Stimulated activated CD4-positive, alpha-beta T cell treated with anti-CD3 and anti-CD28 coated beads, Interleukin-1b, Interleukin-23, amount 100 ng/mL, for 1 hour (primary cell): ENCODE measurements at places on chromosomes 3 and 15.

DNA sequence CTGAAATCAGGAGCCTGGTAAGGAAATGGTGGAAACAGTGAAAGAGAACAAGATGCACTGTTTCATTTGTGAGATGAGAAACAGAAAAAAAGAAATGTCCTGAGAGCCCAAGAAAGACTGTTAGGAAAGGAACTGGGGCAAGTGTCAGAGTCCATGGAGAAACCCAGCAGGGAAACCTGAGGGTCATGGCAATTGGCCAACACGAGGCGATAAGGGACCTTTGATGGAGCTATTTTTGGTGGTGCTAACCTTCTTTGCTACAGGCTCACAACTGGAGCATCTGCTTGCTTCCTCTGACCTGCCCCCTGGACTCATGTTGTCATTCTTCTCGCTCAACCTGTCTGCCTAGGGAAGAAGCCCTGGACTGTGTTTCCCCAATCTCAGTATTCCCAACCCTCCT is 4.2 kb upstream of the TMEM41A start:
- DNase-seq: no peak

GRCh38 chr3:42638339-42638842 is 15.1 kb upstream of the ZBTB47 start:
- no peak for DNase-seq

- no peak for DNase-seq
Measured at GRCh38 chr3:169846458-169847193, 23.1 kb downstream of the LRRC31 start.

DNA sequence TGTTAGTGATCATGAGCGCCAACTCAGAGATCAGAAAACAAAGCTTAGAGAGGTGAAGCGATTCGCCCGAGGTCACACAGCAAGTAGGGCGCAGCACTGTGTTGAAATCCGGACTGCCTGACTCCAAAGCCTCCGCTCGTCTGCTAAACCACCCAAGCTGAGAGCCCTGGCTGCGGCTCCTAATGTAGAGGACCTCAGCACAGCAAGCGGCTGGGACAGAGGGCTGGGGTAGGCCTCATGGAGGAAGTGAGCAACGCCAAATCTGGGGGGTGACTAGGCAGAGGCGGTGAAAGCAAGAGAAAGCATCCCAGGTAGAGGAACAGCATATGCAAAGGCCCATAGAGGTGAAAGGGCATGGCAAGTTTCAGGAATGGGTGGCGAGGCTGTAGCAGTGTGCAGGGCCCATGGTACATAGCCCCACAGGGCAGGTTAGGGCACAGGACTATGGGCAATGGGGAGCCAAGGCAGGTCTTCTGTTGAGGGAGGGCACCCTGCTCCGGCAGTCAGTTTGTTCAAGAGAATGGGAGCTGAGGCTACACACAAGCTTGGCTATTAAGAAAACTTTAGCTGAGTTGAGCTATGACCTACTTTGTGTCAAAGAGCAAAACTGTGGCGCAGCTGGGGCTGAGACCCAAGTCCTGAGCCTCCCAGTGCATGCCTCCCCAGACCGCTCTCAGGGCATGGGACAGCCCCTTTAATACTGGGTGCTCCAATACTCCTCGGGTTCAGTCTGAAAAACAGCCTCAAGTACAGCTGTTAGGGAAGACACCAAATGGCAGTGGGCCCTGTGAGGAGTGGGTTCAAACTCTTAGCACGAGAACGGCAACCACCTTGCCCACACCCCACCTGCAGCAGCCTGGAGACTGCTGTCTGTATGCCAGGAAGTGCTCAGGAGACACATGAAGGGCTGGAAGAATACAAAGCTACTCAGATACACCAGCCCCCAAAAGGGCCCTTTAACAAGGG is 988 bp upstream of the CFAP92 start:
- no peak for DNase-seq

- DNase-seq: no peak
Measured at GRCh38 chr15:60259469-60259868, 138.3 kb downstream of the ANXA2 start.

- DNase-seq: no peak
Measured at GRCh38 chr3:167669699-167670098, 16.0 kb upstream of the WDR49 start.

- DNase-seq: no peak
Measured at GRCh38 chr3:148084931-148085330, 612.8 kb upstream of the AGTR1 start.

GRCh38 chr3:127750226-127751031 is 71.9 kb downstream of the MGLL start:
- DNase-seq: no peak

DNA sequence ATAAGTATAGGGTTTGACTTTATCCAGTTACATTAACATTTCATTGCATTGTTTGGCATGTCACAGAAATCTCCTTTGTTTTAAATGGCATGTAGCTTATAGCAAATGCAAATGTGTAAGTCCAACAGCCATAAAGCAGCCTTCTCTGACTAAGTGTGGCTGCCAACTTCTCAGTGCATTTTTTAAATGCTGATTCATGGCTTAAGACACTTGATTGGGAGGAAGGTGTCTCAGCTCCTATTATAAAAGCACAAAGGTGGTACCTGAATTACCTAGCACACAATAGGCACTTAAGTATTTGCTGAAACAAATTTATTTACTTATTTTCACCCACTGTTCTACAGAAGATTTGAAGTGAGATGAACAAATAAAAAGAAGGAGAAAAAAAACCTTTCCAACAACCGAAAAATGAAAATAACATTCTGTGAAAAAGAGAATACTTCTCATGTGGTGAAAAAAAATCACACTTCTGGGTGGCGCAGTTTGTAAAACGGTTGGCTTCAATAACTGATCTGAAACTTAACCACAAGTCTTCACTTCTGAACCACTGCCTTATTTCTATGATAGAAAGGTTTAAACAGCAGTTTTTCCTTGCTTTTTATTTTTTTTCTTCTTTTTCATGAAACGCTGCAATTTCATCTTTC is 105.5 kb upstream of the ICE2 start:
- DNase-seq: no peak

DNA sequence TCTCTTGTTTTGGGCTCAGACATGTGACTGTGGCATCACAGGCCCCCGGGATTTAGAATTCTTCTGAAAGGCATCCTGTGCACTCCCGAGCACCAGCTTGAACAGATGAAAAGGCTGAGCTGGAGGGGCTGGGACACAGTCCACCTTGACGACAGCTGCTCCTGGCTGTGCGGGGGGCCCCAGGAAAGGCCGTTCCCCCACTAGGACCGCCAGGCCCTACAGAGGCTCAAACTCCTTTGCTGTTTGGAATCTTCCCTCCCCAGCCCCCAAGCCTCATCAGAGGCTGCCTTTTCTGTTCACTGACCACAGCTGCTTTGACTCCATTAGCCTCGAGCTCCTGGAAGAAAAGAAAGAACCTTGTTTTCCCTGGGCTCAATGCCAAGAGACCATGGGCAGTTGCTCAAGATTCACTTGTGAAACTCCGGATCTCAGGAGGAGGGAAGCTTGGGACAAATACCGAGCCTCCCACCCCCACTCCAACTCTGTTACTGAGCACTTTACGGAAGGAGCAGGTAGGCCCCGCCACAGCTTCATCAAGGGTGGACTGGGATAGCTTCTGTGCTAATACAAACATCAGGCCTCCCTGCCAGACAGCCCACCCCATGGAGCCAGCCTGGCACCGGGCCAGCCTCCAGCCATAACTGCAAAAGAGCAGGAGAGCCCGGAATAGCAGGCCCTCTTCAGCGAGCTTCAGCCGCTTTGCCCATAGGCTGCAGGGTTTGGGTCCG is 15.7 kb downstream of the CIDEC start:
- no peak for DNase-seq

DNA sequence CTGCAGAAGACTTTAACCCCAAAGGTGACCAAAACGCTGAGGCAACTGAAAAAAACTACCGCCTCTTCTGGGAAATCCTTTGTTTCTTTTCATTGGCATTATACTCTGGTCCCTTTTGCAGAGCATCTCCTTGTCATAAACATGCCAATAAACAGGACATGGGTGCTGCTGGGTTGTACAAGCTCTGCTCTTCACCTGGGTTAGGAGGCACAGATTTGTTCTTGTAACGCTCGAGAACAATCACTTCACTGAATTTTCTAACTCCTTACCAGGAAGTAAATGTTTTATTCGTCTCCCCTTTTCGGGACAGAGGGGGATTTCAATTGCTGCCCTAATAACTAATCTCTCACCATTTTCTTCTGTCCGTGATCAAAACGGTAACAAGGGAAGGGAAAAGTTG is 1.3 kb downstream of the PLCH1 start:
- DNase-seq: no peak

GRCh38 chr3:169699536-169700050 is 36.1 kb upstream of the MECOM start:
- no peak for DNase-seq

DNA sequence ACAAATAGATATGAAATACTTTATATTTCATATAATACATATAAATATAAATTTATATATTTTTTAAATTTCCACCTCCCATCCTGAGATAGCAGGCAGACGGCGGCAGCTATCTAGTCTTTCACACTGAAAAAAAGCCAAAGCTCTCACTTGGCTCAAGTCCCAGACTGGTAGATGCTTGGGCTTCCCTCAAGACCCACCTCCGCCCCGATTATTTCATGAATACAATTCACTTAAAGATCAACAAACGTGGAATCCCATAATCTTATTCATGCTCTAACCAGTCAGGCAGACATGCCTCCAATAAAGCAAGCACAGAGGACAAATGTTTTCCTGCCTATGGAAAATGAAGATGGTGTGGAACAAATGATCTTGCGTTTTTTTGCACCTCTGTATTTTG is 275.9 kb upstream of the NR2F2 start:
- no peak for DNase-seq

DNA sequence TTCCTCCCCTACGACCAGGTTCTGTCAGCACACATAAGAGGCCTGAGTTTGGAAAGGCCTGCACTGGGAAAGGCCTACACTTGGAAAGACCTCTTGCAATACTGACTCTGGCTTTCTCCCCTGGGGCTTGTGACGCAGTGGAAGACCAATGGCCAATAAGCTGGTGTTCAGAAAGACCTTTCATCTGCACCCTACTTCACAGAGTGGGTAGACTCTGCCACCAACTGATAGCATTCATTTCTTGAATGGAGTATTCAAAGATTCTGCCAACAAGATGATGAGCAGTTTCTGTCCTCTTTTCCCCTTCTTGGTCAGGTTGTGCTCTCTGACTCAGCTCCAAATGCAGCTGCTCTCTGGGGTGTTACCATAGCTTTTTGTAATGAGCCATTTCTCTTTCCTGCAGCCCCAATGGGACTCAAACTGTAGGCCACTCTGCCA is 48.8 kb downstream of the TIPARP start:
- no peak for DNase-seq

- no peak for DNase-seq
Measured at GRCh38 chr3:136162322-136162721, 33.8 kb downstream of the MSL2 start.

- no peak for DNase-seq
Measured at GRCh38 chr15:70348581-70349344, 251.0 kb upstream of the TLE3 start.

GRCh38 chr3:196941729-196942225 is 551 bp downstream of the NCBP2 start:
- peak; percentile 35 for DNase-seq

DNA sequence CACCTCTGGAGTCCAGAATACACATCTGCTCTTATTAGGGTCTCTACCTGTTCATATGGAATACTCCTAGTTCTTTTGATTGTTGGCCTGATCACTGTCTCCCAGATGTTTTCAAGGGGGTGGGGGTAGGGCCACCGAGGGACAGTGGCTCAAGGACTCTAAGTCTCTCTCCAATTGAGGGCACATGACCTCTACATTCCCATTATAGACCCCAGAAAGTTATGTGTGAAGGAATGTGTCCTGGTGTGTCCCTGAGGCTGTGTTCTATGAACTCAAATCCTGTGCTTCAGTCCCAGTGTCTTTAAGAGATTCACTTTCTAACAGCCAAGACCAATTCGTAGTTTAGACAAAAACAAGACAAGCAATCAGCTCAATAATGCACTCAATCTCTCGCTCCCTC is 357.4 kb downstream of the ERC2 start:
- DNase-seq: no peak

GRCh38 chr3:43810797-43811196 is 120.1 kb downstream of the ABHD5 start:
- no peak for DNase-seq

GRCh38 chr15:75732809-75733451 is 20.3 kb upstream of the CSPG4 start:
- DNase-seq: no peak

DNA sequence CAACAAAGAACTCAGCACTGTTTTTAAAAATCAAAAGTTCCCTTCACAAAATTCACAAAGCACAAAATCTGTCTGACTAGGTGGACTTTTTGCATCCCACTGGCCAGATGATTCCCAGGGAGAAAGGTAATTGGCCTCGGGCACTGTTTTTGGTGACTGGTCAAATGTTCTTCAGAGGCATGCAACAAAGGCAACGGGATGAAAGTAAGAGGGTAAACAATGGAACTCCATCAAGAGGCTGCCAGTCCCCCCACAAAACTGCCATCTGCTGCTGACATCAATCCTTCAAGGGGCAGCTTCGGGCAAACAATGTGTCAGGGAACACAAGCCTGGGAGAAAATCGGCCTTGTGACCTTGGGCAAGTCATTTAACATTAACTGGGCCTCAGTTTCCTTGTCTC is 3.3 kb downstream of the SRGAP3 start:
- DNase-seq: no peak

- no peak for DNase-seq
Measured at GRCh38 chr3:18809640-18810305, 338.5 kb upstream of the KCNH8 start.

DNA sequence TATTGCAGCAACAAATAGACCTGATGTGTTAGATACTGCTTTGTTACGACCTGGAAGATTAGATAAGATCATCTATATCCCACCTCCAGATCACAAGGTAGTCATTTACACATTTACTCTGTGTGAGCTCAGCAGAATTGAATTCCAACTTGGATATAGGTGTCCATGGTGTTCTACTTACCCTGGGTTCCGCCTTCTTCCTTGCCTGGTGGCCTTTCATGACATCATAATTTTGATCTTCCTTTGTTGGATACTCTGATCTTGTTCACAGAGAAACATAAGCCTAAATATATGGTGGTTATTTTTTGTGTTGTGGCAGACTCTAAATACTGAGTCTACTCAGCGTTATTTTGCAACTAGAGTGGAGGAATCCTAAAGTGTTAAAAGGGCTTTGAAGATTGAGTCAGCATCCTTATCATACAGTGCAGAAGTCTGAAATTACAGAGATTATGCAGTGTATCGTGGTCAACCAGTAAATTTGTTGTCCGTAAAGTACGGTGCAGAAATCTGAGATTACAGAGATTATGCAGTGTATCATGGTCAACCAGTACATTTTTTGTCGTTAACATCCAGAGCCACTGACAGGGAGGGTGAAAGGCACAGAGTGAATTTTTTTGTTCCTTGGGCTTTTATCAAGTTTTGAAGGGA is 39.1 kb upstream of the GATM start:
- no peak for DNase-seq

- no peak for DNase-seq
Measured at GRCh38 chr15:88949734-88950400, 36.7 kb upstream of the MFGE8 start.

DNA sequence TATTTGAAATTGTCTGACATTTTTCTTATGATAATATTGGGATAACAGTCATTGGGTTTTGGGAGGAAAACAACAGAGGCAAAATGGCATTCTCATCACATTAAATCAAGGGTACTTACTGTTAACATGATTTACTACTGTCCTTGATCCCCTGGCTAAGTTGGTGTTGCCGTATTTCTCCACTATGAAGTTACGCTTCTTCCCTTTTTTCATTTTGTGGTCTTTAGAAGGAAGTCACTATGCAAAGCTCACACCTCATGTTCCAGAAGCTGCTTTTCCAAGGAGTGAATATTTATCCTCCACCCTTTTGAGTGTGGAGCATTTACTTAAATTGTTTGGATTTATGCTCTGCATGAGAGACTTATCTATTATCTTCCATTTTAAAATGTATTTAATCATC is 63.7 kb downstream of the ALCAM start:
- no peak for DNase-seq
